ENCODE measurements at places on chromosomes 2 and 18. TPM values are rescaled to one million over a fixed set of nuclear protein-coding genes. Genes with fewer than 3 reads are reported as not detected.

DNA sequence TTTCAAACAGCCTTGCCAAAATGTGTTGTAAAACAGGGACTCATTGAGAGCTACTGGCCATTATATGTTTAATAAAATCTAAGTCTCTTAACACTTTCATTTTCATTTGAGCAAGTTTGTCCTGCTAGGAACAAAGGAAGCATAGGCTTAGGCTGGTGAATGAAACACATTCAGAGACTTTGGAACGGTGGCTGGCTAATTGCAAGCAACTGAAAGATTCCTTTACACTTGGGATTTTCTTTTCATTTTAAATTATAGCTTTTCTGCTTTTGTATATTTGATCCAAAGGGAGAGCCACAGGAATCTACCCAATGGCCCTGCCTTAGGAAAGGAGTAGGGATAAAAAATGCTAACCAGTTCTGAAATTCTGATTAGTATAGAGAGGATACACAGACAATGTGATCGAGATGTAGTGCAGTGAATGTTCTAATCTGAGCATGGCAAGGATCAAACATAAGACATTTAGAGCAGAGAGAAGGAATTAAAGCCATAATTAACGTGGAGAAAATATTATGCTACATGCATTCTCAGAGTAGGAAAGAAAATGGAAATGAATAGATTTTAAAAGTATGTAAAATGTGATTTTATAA lies 911.4 kb upstream of the SLC39A10 start:
- no peak for DNase-seq

GRCh38 chr2:231380991-231381847 lies 14.3 kb upstream of the B3GNT7 start:
- no peak for DNase-seq

- no peak for DNase-seq
Measured at GRCh38 chr2:174572556-174572955, 25.0 kb downstream of the WIPF1 start.

Gene MYO3B
- polyA plus RNA-seq, result 0.10 TPM

Gene ARHGAP15
- polyA plus RNA-seq, result 8.1 TPM

GRCh38 chr18:46488471-46489213 lies 168.4 kb downstream of the LOXHD1 start:
- no peak for DNase-seq

Gene PDCD1
- polyA plus RNA-seq, result 0.13 TPM

Gene CYTIP
- polyA plus RNA-seq, result 0.62 TPM

Gene CRYGD
- not detected for polyA plus RNA-seq

- DNase-seq, result no peak
Measured at GRCh38 chr2:164369366-164369765, 251.9 kb downstream of the GRB14 start.

- no peak for DNase-seq
Measured at GRCh38 chr2:97698530-97698929, 14.8 kb upstream of the ZAP70 start.

DNA sequence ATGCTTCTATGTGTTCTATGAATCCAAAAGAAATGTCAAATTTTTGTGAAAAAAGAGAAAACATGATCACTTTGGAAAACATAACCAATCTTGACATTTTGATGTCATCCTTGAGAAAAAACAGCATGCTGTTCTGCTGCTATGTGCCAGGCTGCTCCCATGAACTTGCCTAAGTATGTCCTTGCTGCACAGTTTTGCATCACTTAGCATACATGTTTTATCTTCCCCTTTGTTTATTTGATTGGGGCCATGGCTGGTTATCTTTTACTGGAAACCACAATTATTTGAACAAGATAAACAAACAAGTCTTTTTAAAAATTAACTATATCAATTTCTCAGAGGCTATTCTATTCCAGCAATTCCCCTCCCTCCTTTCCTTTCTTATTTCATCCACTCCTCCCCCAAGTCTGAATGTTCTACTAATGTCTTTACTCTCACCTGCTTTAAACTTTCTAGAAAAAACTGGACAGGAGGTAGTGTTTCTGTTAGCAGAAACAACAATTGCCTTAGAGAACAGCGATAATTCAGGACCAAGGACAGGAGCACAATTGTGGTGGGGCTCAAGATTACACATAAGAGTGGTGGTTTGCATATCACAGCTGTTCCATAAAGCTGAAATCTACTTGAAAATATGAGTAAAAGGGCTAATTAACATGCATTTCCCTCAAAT lies 6.7 kb downstream of the AOX1 start:
- no peak for DNase-seq

- no peak for DNase-seq
Measured at GRCh38 chr2:8393506-8393905, 288.4 kb upstream of the ID2 start.

Gene COQ10B
- polyA plus RNA-seq, result 10.3 TPM

DNA sequence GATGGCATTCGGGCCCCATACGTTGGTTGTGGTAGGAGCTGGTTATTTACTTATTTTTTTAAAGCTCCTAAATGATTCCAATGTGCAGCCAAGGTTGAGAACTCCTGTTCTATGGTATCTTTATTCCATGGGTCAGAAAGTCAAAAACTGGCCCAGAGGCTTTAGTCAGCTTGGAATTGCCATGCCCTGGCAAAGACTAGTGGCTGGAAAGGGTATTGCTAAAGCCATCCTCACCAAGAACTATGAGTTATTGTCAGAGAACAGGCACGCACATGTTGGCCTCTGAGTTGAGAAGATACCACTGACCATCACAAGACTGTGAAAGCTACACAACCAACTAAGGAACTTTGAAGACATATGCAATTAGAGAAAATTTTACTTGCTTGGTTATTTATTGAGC lies 47.9 kb upstream of the ACMSD start:
- DNase-seq, result no peak

- no peak for DNase-seq
Measured at GRCh38 chr2:20539133-20539719, 92.4 kb downstream of the RHOB start.

Gene CFAP210
- polyA plus RNA-seq, result 0.33 TPM

GRCh38 chr2:4753721-4754120 lies 938.5 kb upstream of the SOX11 start:
- no peak for DNase-seq

DNA sequence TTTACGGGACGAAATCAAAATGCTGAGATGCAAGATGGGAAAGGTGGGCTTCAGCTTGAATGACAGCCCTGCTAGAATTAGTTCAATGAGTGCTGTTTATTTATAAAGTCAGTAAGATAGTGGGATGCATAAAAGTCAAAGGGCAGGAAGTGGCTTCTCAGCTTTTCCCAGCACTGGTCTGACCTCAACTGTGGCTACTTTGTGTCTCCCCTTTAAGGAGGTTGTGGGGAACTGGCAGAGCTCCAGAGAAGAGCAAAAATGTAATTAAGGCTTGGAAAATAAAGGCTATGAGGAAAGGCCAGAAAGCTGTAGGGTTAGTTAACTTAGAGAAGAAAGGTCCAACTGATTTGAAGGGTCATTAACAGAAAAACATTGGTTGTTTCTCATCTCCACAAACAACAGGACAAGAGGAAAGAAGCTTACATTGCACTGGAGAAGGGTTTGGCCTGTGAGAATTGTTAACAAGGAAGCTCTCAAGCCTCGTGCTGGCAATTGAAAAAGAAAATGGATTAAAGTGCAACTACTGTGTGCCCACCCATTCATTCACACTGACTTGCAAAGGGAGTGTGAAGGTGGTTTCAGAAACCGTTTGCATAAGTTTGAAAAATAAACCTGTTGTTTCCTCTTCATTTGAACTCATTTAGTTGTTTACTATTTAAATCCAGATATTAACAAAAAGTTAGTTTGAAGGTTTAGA lies 68.8 kb upstream of the CD28 start:
- DNase-seq, result no peak

- no peak for DNase-seq
Measured at GRCh38 chr2:231780123-231780908, 766 bp downstream of the PDE6D start.

DNA sequence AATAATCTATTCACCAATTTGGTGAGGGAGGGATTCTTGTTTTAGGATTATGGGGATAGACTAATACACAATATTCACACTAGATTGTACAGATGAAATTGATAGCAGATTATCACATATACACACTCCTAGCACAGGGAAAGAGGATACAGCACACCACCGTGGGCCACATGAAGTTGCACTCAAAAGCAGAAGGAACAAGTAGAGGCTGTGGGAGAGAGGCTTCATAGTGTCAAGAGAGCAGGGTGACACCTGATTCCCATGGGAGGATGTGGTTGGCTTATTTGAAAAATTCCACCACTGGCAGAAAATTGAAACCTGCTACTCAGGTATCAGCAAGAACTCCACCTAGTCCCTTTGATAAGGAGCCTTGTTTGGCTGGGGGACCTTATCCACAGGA lies 395.6 kb downstream of the SPAG16 start:
- no peak for DNase-seq

- DNase-seq, result no peak
Measured at GRCh38 chr2:101146535-101146934, 4.6 kb downstream of the TBC1D8 start.

Gene AQP12B
- polyA plus RNA-seq, result 1.1 TPM

DNA sequence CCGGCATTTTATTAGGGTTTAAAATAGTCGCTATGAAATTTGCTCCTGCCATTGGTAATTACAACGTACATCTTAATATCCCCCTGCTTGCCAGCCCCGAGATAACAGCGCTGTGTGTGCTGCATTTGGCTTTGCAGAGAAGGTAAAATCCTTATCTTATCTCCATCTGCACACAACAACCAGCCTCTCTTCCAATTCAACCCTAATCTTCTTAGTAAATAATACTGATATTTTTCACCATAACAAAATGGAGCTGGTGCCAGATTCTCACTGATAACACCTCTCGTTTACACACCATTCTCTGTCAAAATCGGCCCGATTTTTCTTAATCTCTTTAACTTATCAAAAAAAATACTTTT lies 61.4 kb upstream of the SIX3 start:
- DNase-seq, result no peak

DNA sequence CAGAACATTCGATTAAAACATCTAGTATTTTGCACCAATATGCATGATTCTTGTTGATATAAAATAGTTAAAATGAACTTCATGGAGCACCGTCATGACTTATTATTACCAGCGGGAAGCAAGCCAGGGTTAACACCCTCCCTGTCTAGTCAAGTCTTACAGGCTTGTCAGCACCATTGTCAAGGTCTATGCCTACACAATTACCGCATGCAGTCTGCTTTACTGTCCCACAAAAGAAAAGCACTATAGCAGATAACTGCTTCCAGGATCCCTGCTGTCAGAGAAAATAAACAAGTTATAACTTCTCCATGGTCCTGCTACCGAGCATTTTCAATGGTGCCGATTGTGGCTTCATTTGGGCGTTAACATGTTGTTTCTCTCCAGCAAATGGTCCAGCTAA lies 968.0 kb upstream of the FAM98A start:
- no peak for DNase-seq

GRCh38 chr2:1974397-1974796 lies 230.1 kb upstream of the PXDN start:
- no peak for DNase-seq

- DNase-seq, result no peak
Measured at GRCh38 chr18:48197819-48198218, 211.4 kb downstream of the ZBTB7C start.

DNA sequence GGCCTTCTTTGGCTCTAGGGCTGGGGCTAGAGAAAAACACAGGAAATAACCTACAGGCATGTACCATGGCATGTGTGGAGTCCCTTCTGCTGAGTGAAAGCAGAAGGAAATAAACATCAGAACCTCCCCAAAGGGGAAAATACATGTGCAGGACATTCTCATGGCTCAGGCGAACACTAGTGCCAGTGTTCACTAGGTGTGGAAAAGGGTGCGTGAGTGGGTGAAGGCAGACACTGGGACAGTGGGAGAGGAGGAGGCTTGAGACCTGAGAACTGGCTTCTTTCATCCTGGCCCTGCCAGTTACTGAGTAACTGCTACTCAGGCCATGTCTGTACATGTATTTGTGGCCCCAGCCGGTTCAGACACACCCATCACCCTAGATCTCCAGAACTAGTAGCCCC lies 268.2 kb downstream of the PRKCE start:
- no peak for DNase-seq

Gene CYP1B1
- 1.7 TPM for polyA plus RNA-seq

- DNase-seq, result no peak
Measured at GRCh38 chr2:59985923-59986322, 567.5 kb downstream of the BCL11A start.

DNA sequence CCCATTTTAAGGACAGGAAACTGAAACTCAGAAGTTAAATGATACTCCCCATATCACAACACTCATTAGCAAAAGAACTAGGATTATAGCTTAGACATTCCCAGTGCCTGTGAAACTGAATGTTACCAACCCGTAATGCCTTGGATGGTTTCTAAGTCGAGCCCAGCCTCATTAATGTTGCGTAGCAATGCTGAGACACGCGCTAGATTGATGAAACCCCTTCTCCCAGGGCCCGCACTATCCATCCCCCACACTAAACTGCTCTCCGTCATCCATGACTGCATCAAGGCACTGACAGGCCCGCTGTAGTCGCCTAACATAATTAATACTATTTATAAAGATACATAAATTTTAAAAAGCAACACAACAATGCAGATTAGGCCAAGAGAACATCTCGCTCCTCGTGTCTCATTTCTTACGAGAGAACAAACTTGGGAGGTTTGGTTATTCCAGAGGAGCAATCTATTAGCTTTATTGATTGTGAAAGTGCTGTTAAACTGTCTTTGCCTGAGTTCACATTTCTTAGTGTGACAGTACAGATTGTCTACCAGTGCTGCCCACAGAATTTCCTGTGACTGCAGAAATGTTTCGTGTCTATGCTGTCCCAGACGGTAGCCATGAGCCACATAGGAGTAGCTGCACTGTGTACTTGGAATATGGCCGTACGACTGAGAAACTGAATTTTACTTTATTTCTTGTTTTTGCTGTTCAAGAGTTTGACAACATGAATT lies 312.2 kb upstream of the RAB12 start:
- no peak for DNase-seq

DNA sequence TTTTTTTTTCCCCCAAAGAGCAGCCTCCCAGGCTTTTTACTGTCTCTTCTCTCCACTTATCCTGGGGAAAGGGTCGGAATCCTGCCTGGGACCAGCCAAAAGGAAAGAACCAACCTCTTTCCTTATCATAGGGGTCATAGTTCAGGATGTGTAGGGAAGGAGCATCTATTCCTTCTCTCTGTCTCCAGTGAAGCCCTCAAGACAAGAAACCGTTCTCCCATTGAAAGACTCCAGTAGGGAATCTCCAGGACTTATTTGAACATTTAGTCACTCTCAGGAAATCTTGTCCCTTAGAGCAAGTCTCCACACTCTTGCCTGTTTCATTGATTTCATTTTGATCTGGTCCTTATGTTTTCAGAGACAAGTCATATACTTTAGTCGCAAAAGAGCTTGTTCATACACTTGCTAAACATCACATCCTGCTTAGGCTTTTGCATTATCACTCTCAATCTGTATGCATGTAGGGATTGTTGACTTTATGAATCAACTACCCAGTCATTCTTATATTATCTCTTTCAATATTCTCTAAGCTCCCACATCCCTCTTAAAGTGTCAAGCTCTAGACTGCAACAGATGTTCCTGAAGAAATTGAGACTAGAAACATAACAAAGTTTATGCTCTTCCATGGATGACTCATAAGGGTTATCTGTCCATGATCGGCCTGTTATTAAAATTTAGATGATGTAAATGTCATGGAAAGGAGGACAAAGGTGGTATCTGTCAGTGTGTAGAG lies 116.2 kb upstream of the ST6GAL2 start:
- DNase-seq, result no peak

Measured in forelimb muscle (tissue), 1 donor.